ENCODE measurements at places on chromosomes 7 and 10.

- peak; percentile 12 for DNase-seq
Measured at GRCh38 chr10:35089611-35090161, 455 bp downstream of the CUL2 start.

- DNase-seq = peak; percentile 28
Measured at GRCh38 chr7:72492461-72493065, 80.4 kb upstream of the CALN1 start.

DNA sequence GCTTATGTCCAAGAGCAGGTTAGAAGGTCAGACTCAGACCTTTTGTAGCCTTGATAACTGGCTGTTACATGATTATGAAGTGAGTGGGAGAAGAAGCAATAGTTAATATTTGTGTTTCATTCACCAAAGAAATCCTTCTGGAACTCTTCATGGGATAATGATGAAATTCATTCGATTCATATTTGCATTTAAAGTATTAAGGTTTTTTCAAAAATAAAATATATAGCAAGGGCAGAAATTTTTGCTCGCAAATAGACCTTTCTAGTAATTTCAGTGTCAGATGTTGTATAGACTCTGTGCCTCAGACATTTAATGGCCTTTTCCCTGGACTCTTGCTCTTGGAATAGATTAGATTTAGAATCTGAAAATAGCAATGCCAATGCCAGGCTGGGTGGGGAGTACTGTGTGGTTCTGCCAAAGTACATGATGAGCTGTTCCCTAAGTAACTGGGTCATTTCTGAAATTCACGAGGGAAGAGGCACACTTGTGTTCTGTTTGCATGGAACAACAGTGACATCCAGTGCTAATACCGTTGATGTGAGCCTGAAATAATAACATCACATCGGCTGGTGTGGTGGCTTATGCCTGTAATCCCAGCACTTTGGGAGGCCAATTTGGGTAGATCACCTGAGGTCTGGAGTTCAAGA is 119.2 kb downstream of the MBL2 start:
- peak; percentile 46 for DNase-seq

- peak; percentile 88 for DNase-seq
Measured at GRCh38 chr7:30671793-30672465, 10.3 kb downstream of the CRHR2 start.

GRCh38 chr7:141238596-141239243 is 164.9 kb downstream of the TMEM178B start:
- no peak for DNase-seq

DNA sequence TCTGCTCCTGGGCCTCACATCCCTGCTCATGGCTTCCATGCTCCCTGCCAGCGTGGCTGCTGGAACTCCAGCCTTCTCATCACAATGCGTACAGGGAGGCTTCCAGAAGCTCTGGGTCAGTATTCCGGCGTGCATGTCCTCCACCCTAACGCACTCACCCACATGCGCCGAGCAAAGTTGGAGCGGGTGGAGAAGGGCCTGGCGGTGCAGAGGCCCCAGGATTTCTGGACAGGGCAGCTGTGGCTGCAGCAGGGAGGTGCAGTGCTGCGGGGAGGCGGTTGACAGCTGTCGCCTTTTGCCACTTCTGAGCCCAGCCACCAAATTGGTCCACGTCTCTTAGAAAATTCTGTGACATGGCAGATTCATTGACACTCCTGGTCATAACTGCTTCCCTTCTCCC is 33.6 kb upstream of the FAM20C start:
- peak; percentile 22 for DNase-seq

Measured in myocyte (in vitro differentiated cells).